ENCODE measurements at places on chromosomes 3 and 15. TPM values are rescaled to one million over a fixed set of nuclear protein-coding genes. Genes with fewer than 3 reads are reported as not detected.

Gene ARGFX
- total RNA-seq = not detected

Gene ERICH6
- total RNA-seq = not detected

Gene SLC49A4
- 16.7 TPM for total RNA-seq

Gene COX17
- 104 TPM for total RNA-seq

Gene GOLGA6A
- total RNA-seq = 0.09 TPM

Gene CD200R1
- total RNA-seq = 0.09 TPM

Gene CMTM7
- 30.5 TPM for total RNA-seq

Gene P2RY13
- not detected for total RNA-seq

Gene FAM43A
- 3.8 TPM for total RNA-seq

Gene SPINT1
- total RNA-seq = 1.1 TPM

Gene FOXL2NB
- 1.2 TPM for total RNA-seq

Gene PRSS50
- not detected for total RNA-seq

Gene NR1I2
- total RNA-seq = not detected

Gene LARP6
- 81.2 TPM for total RNA-seq

Gene ASB7
- 12.7 TPM for total RNA-seq

Gene CTXN2
- 0.04 TPM for total RNA-seq

Gene PARP14
- 9.3 TPM for total RNA-seq

Gene TGM4
- 0.08 TPM for total RNA-seq

Gene ZNF660
- total RNA-seq = not detected

Gene STRIT1
- not detected for total RNA-seq

Gene NR2F2
- total RNA-seq = 27.1 TPM

Gene SYNPR
- total RNA-seq = not detected

Gene FETUB
- total RNA-seq = 0.05 TPM

Gene TYRO3
- total RNA-seq = 12.7 TPM

Gene RHOV
- 4.1 TPM for total RNA-seq

Gene BFSP2
- not detected for total RNA-seq

Gene HRH1
- 9.7 TPM for total RNA-seq

Gene MASP1
- not detected for total RNA-seq

Gene PLCD1
- total RNA-seq = 4.4 TPM

Gene THBS1
- total RNA-seq = 33.6 TPM

Gene CFAP92
- not detected for total RNA-seq

Gene ZBED2
- 0.36 TPM for total RNA-seq

Gene PODXL2
- 8.3 TPM for total RNA-seq

Gene TMEM207
- not detected for total RNA-seq

Gene FANCD2OS
- not detected for total RNA-seq

Gene SEMA3F
- 7.1 TPM for total RNA-seq

Gene DCBLD2
- total RNA-seq = 248 TPM

Gene SMCO1
- not detected for total RNA-seq

Gene GRAMD1C
- total RNA-seq = 0.59 TPM

Gene GOLGA8M
- total RNA-seq = not detected

Gene ATG3
- 55.5 TPM for total RNA-seq

Gene SRGAP3
- 0.89 TPM for total RNA-seq

Gene GOLGA8T
- total RNA-seq = 1.6 TPM

Gene ROPN1B
- total RNA-seq = not detected

Gene KLHL6
- not detected for total RNA-seq

Gene PAK6
- total RNA-seq = 0.19 TPM

Gene FAM131A
- total RNA-seq = 9.3 TPM

Gene EPHA6
- total RNA-seq = 0.09 TPM

Gene SCN5A
- 0.70 TPM for total RNA-seq

Gene MED12L
- 0.61 TPM for total RNA-seq

Gene ECE2
- total RNA-seq = not detected

Gene SLC38A3
- 0.01 TPM for total RNA-seq

Gene SCG3
- not detected for total RNA-seq

Data from A549 treated with CpdA at 1 μM for 4 hours (cell line).